ENCODE measurements at places on chromosomes 11 and 22. TPM values are rescaled to one million over a fixed set of nuclear protein-coding genes. Genes with fewer than 3 reads are reported as not detected.

Gene RNASEH2C
- total RNA-seq, result 25.9 TPM

Gene OR8K5
- not detected for total RNA-seq

Gene OR5A1
- not detected for total RNA-seq

Gene CNTF
- 2.6 TPM for total RNA-seq

DNA sequence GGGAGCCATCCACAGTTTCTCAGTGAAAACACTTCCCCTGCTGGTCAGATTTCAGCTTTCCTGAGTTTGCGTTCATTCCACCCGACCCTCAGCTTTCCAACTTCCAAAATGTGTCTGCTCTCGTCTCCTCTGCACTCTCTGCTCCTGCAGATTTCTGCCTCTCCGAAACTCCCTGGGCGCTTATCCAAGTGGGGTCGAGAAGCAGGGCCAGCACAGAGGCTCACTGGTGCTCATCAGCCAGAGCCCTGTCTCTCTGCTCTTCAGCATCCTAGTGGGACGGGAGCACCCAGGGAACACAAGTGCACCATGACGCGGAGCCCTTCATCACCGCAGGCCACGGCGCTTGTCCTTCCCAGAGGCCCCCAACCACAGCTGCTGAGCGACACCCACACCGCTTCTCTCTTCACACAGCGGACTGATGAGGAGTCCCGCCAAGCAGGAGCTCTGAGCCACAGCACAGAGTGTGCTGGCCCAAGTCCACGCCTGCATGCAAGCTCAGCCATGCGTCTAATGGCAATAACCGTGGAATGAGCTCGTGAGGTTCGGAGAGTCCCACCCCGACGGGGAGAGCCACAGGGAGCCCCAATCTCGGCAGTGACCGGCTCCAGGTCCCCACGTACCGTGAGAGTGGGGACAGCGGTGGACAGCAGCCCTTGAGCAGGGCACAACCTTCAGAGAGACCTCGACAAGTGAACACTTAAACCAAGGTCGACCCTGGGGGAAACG lies 27.9 kb upstream of the MOB2 start:
- no peak for DNase-seq

DNA sequence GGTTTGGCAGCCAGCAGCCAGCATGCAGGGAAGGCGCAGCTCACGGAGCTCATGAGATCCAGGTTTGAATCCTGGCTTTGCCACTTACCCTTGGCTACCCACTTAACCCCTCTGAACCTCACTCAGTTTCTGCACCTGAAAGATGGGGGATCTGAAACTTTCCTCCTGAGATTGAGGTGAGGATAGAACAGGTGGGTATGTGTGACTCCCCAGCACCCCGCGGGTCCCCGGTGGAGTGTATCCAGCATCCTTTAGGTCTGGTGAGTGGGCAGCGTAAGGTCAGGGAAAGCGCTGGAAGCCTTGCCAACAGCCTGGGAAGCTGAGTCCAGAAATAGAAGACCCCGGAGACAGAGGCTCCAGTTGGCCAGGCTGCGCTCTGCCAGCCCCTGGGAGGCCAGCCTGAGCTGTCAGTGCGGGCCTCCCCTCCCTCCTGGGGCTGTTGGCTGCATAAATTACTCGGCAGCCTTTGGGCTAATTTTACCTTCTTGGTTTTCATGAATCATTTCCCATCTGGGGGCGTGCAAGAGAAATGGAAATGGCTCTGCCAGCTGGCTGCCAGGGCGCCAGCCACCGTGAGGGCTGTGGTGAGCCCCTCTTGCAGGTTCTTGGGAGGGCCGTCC lies 17.6 kb downstream of the PRDM11 start:
- no peak for DNase-seq

DNA sequence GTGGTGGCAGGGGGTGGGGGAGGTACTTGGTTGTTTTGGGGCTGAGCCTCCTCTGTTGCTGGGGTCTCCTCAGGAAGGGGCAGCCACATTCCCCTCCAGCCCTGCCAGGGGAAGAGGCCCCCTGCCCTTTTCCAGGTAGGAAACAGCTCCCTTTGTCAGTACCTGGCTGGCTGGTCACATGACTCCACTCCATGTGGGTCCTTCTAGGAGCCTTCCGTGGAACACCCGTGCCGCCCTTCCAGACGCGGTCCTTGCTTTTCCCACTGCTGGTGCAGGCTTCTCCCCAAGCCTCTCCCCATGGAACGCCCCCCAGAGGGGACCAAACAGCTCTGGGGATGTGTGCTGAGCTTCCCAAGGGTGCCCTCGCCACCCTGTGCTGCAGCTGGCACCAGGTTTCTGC lies 19.9 kb downstream of the IFT27 start:
- DNase-seq, result no peak

- no peak for DNase-seq
Observed at GRCh38 chr11:78253797-78254196, 65.1 kb downstream of the USP35 start.

DNA sequence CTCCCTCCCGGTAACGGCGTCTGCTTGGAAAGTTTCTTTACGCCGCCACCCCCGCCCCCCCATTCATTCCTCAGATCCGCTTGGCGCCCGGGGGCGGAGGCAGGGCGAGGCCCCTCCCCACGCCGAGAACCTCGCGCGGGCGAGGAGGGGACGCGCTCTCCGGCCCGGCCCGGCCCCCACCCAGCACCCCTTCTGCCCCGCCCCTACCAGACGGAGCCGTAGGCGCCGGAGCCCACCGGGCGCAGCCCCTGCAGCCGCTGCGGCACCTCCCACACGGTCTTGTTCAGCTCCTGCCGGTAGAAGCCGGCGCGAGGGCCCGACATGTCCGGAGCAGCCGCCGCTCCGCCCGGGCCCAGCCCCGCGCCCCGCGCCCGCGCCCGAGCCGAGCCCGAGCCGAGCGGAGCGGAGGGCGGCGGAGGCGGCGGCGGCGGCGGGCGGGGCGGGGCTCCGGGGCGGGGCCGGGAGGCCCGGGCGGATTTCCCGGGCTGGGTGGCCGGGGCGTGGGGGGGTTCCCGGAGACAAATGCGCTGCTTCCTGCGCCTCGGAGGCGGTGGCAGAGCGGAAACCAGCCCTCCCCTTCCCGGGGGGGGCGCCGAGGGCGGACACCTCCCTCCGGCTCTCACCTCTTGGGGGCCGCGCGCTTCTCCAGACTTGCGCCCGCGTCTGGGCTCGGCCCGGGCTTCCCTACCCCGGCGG lies at the start of gene MAPK11:
TSS of gene MAPK11 (minus strand) at position 411 of the 696 bp plus-strand sequence. CDS start at position 323, 88 bp downstream.
- DNase-seq, result peak; percentile 56

GRCh38 chr11:122578171-122578825 lies 77.2 kb upstream of the UBASH3B start:
- DNase-seq, result no peak
